Activated gamma-delta T cell (primary cell): ENCODE measurements at places on chromosomes 6 and 20.

DNA sequence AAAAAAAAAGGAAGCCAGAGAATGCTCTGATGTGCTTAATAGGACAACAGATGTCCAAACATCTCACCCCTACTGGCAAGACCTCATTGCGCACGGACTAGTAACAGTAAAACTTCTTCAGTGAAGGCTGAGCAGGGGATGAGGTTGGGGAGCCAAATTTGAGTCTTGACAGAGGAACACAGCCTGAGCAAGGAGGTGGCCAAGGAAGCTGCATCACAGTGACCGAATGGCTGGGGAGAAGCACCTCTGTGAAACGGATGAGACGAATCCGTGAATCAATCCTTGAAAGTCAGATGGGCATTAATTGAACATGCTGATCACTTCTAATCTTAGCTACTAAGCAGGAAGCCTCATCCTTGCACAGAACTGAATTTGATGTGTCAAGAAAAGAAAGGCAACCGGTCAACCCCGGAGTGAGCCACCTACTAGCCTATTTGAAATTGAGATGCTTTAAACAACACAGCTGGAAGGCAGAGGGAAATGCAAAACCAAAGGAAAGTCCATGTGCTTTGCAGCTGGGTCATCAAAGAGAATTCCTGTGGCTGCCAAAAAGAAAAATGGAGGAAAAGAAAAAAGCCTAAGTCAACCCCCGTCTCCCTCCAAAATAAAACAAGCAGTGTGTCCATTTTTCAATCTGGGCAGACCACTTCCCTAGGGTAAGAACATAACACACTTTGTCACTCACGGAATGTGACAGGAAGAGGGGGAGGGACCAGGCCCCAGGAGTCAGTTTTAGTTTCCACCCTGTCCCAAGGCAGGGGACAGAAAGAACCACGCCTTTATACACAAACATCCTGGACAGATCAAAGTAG, 29.5 kb downstream of the PXDC1 start:
- no peak for DNase-seq

GRCh38 chr6:169725125-169726048, 1.1 kb upstream of the PHF10 start:
- no peak for DNase-seq

GRCh38 chr20:23988561-23988960, at the start of gene GGTLC1:
TSS of gene GGTLC1 (minus strand) at chr20:23988779. CDS start at chr20:23986611, 2,168 bp downstream.
- DNase-seq: no peak

DNA sequence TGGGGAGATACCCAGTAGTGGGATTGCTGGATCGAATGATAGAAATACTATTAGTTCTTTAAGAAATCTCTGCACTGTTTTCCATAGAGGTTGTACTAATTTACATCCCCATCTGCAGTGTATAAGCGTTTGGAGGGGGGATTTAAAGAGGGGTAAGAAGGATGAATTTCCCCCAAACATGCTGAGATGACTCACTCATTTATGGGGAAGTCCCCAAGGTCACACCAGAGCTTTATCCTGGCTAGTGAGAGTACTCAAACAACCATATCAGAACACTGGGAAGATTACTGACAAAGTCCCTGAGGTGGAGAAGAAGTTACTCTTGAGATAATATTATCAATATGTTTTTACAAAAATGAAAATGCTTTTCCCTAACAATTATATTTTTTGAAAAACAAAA, 44.0 kb downstream of the ROS1 start:
- DNase-seq: no peak

DNA sequence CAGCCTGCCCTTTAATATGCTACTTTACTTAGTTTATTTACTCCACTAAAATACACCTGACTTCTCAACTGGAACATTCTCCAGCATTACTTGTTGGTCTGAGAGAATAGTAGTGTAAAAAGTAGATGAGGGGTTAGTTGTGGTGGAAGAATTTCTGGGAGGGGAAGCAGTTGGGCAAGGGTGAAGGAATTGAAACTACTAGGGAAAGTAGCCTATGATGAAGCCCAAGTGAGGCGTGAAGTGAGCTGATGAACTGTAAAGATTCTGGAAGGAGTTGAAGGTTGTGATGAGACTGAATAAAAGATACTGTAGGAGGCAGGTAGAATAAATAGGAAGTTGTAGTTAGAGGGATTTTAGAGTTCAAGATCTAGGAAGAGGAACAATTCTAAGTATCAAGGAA, 72.5 kb downstream of the ITCH start:
- no peak for DNase-seq

GRCh38 chr6:157531169-157531985, 150.4 kb downstream of the ZDHHC14 start:
- DNase-seq: no peak

DNA sequence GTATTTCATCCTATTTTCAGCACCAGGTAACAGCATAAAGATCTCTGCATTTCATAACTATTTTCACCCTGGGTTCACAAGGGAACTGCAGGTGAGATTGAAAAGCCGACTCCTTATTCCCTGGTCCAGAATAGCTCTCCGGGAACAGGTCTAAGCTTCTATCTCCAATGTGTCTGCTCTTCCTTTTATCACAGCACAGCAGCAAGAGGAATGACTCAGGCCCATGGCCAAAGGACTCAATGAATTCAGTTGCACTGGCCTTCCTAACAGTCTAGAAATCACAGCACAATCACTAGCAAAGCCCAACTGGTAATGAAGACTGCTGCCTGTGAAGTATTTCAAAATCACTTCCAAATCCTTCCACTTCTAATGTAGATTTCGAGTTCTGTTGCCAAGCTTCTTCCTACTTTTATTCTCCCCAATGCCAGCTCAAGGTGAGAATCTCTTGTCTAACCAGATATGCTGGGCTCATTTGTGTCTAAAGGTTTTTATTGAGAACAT, 30.7 kb downstream of the HMGN3 start:
- DNase-seq: no peak

GRCh38 chr6:85401186-85402021, 48.5 kb upstream of the NT5E start:
- DNase-seq: no peak

GRCh38 chr20:2398449-2398848, 17.7 kb downstream of the TGM6 start:
- DNase-seq: no peak

DNA sequence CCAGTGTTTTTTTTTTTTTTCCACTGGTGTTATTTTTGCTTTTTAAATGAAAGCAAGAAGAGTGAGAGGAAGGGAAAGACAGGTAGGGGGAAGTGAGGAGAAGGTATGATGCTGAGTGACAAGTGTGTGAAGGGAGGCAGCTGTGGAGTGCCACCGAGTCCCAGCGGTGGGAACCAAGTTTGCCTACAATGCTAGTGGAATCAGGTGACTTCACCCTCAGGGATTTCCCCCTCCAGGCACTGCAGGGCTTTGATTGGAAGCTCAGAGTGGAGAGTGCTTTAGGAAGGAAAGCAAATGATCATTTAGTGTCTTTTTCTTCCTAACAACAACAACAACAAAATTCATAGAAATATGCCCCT, 120.5 kb upstream of the ENPP5 start:
- no peak for DNase-seq

DNA sequence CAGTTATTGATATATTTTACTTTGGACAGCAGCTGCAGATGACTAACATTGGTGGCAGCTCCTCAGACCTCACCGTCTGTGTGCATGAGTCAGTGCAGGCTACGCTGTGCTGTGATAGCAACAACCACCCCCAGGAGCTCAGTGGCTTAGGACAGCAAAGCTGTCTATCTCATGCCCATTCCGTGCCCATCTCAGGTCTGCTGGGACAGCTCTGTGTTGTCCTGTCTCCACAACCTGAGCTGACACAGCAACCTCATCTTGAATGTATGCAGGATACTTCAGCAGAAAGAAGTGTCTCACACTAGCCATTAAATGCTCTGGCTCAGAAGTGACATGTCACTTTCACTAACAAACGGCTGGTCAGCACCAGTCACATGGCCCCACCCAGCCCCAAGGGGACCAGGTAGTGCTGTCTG, 47.7 kb downstream of the BANF2 start:
- DNase-seq: no peak

DNA sequence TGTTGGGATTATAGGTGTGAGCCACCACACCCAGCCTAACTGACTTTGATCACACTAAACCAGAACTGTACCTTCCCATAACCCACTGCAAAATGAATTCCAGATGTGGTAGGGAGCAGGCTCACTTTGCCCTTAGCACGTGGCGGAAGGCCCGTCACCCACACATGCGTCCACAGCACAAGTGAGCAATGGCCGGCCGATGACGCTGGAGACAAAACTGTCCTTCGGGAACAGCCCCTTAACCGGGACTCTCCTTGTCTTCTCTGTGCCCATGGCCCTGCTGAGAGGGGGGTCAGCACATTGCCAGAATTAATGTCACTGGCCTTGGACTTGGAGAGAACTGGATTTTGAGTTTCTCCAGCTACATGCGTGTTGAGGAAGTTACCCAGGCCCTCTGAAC, 107.2 kb downstream of the TOX2 start:
- no peak for DNase-seq

GRCh38 chr20:25573288-25574251, 11.8 kb downstream of the NINL start:
- DNase-seq: no peak

DNA sequence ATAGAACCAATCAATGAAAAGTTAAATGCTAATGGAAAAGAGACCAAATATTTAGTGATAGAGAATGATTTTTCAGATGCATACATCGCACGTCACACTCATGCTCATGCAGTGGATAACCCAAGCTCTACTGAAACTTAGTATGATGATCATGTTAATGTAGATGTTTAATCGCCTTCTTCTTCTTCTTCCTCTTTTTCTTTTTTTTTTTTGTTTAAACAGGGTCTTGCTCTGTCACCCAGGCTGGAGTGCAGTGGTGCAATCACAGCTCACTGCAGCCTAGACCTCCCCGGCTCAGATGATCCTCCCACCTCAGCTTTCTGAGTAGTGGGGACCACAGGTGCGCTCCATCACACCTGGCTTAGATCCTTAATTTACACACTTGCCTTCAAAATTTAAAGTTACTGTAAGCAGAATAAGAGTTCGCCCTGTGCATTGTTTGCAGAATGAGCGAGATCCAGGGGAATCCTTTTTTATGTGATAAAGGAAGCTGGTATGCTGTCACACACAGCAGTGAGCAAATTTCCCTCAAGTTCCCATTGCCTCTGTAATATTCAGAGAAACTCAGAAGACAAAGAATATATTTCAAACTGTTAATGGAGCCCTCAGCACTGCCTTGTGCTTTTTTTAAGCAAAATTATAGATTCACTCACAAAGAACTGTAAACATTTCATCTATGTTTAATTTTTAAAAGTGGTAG, 194.2 kb upstream of the SGK1 start:
- DNase-seq: no peak

GRCh38 chr6:88142297-88142668, 23.9 kb downstream of the CNR1 start:
- DNase-seq: no peak

DNA sequence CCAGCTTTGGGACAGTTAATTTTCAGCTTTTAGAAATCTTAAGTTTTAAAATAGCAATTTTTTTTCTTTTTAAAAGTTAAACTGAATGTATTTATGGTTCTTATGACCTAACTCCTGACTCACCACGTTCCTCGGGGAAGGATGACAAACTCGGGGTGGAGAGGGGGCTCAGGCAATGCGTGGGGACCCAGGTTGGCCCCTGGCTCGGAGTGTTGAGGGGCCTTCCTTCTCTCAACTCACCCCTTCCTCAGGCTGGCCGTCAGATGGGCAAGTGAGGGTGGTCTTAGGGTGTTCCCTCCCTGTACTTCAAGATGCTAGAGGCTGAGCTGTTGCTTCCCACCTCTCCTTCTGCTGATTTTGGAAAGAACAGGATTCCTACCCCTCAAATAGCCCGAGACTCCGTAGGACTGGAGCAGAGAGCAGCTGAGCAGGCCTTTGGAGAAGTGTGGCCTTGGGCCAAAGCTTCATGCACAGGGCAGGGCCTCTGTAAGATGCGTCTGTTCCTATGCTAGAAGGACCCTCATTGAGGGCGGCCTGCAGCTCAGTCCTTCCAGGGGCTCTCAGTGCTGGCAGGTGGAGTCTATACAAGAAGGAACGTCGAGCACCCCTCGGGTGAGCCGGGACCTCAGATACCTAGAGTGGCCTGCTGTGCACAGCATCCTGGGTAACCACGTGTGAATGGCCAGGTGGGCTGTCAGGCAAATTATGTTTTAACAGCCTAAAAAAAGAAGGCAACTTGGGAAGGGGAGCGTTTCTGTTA, 79.3 kb downstream of the TCP11 start:
- no peak for DNase-seq

DNA sequence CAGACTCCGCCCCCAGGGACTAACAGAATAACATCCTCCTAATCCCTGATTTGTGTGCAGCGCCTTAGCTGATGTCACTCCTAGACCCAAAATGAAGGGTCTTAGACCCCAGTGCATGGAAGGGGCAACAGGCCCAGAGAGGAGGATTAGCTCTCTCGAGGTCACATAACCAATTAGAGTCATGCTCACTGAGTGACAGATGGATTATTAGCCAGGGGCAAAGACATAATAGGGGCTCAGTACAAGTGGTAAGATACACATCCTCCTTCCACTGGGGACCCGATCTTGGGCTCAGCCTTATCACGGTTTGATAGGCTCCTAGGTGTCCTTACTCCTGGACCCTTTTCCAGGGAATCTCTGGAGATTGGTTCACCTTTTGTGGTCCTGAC, 858 bp downstream of the TP53INP2 start:
- no peak for DNase-seq

DNA sequence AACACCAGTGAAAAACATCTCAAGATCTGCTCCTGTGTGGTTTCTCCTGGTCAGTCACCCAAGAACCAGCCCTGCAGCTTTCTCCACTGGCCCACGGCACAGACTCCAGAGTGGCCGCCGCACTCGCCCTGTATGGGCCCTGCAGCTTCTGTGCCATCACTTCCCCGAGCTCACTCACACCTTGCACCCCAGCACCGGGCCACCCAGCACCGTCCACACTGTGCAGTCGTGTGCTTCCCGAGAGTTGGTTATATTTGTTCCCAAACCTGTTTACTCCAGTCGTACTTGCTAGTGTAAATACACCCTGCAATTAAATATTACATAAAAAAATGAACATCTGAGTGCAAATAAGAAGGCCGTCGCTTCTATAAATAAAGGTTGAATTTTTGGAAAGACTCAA, 341.7 kb downstream of the CDH26 start:
- no peak for DNase-seq

- DNase-seq: no peak
Observed at GRCh38 chr20:8262721-8263120, 130.7 kb downstream of the PLCB1 start.

DNA sequence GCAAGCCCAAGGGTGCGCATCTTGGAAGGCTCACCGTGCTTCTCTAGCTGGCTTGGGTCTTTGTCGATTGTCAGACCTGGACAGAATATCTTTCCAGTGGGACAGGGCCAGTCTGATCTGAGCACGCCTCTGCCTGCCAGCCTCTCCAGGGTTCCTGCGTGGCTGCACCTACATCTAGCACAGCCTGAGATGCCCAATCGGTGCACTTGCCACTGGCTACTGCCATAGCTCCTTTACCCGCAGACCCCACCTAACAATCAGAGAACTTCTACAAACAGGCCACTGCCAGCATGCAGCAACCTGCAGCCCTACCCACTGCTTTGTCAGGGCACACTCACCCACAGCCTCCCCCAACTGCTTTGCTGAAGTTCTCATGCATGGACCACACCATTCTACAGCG, 56.7 kb upstream of the PHACTR3 start:
- DNase-seq: no peak
